ENCODE measurements at places on chromosomes 12 and 14.
A peak's percentile ranks its signal among the peaks of the same experiment; 100 is the strongest.

GRCh38 chr12:107027636-107028053 lies 40.7 kb upstream of the MTERF2 start:
- peak; percentile 31 for DNase-seq

- no peak for DNase-seq
Measured at GRCh38 chr14:57501039-57501557, 7.4 kb upstream of the CCDC198 start.

DNA sequence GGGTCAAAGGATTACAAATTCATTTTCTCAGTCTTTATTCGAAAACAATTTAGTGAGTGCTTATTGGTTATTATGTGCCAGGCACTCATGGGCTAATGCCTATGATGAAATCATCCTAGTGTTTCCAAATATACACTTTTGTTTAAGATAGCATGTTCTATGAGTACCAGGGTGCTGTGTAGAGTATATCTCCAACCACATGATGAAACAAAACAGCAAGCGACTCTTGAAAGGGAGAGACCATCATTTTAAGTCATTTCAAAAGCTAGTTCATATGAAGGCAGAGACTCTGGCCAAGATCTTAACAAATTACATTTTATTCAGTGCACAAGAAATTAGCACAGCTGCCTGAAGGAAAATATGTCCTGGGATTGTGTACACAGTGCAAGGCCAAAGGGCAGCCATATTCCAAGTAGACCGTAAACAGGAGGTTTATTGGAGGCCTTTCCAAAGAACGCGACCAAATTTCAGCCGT lies 204.2 kb downstream of the EFCAB11 start:
- DNase-seq = peak; percentile 43

GRCh38 chr12:44584625-44585024 lies 291.5 kb downstream of the NELL2 start:
- no peak for DNase-seq

- no peak for DNase-seq
Measured at GRCh38 chr12:110090266-110091135, 33.7 kb upstream of the IFT81 start.

- DNase-seq = no peak
Measured at GRCh38 chr12:103912069-103912468, 18.1 kb upstream of the HSP90B1 start.

DNA sequence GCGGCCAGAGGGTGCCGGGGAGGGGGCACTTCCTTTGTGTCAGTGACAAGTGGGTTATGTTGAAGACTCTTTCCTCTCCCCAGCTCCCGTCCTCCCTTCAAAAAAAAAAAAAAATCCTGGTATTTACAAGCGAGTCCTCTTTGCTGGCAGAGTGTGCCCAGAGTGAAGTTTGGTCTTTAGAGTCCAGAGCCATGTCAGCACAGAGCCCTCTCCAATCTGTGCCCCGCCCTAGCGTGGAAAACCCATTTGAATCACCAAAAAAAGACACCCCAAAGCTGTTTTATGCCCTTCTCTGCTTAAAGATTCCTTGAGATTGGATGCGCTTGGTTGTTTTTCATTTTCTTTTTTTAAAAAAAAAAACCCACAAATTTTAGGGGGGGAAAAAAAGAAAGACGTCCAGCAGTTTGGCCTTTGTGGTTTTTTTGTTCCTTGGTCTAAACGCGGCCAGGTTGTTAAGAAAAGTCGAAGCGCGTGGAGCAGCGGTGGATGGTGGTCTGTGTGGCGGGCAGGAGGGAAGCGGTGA lies 3.3 kb downstream of the NKX2-1 start:
- no peak for DNase-seq

DNA sequence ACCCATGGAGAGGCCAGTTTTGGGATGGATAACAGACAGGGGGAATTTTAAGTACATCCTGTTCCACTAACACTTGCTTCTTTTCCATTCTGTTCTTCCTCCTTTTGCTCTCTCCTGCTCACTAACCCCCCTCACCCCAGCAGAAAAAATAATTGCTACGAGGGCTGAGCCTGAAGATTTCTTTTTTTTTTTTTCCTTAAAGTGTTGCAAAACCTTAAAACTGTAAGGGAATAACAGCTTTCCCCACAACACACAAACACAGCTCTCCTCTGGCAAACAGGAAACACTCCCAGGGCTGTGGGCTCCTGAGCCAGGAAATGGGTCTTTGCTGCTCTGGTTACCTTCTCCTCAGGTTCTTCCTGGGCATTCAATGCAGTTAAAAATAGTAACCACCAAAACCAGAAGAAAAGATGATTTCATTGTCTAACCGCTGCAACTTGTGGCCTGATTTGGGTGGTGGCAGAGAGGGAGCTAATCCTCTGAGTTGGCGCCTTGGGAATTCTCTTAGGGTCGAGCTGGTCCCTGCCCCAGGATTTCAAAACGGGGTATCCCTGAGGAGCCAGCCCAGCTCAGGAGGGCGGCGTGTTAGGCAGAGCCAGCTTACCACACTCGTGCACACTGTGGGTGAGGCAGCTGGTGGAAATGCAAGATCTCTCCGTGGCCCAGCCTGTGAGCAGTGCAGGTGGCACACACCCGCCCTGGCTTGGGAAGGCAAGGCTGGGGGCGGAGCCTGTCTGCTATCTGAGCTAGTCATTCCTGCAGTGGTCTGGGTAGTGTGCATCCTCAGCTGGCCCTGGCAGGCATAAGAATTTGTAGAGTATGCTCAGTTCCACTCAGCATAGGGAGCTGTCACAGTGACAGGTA lies 17.1 kb upstream of the EMP1 start:
- DNase-seq = no peak

DNA sequence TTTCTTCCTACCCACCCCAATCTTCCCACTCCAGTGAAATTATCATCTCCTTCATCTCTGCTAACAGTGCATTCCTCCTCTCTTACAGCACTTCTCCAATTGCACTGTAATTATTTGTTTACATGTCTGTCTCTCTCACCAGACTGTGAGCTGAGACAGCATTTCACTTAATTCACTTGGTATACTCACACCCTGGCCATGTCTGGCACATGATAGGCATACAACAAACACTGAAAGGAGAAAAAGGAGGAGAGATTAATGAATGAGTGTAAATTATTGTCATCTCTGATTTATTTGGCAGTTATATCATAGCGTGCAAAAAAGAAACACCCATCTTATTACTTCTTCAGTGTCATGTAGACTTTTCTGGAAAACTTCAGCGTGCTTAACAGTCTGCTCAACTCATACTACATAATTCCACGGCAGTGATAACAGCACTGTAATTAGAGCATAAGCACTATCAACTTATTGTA lies 452.3 kb downstream of the ADAMTS20 start:
- DNase-seq = no peak

- no peak for DNase-seq
Measured at GRCh38 chr12:30725739-30726138, 29.0 kb downstream of the CAPRIN2 start.

DNA sequence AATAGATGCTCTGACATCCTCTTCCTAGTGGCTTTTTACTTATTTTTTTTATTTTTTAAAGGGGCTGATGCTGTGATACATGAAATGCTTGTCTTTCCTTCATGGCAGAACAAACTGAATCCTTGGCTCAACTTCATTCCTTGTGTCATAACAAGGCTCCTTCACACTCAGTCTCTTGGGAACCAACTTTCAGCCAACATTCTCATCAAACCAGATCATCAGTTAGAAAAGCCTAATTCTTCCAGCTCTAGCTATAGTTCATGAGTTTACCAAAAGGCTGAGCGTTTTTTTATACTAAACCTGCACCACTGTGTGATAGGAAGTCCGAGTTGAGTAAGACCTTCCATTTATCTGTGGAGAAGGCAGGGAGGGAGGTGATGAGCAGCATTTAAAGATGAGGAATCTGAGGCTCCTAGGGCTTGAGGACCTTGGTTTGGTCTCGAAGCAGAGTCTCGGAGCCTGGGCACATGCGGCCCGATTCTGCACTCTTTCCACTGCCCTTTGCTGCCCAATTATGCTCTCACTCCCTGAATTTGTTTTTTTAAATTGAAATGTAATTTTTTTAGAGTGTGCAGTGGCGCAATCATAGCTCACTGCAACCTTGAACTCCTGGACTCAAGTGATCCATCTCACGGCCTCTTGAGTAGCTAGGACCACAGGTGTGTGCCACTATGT lies 8.2 kb downstream of the GPRC5D start:
- no peak for DNase-seq

- no peak for DNase-seq
Measured at GRCh38 chr12:132926415-132926833, 29.7 kb downstream of the ZNF605 start.

GRCh38 chr12:6772331-6772695 lies at the start of gene LAG3:
Gene LAG3, plus strand, starts transcription at chr12:6772520. Its CDS starts 333 bp downstream, at chr12:6772853.
- no peak for DNase-seq

DNA sequence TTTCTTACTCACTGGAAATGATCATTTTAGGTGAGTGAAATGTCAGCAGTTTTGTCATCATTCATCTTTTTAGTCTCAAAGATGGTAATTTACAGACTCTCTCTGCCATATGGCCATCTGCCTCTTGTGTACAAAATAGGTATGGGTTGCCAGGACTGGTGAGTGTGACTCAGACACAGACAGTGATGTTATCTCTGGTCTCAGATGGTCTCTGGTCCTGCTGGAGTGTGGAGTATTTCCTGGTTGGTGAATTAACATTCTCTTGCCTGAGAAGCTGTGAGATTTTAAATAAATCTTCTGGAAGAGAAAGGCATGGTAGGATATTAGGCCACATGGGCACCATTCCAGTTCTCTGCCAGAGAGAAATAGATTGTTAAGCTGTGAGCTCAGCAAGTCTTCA lies 207.0 kb downstream of the ATP23 start:
- DNase-seq = no peak

DNA sequence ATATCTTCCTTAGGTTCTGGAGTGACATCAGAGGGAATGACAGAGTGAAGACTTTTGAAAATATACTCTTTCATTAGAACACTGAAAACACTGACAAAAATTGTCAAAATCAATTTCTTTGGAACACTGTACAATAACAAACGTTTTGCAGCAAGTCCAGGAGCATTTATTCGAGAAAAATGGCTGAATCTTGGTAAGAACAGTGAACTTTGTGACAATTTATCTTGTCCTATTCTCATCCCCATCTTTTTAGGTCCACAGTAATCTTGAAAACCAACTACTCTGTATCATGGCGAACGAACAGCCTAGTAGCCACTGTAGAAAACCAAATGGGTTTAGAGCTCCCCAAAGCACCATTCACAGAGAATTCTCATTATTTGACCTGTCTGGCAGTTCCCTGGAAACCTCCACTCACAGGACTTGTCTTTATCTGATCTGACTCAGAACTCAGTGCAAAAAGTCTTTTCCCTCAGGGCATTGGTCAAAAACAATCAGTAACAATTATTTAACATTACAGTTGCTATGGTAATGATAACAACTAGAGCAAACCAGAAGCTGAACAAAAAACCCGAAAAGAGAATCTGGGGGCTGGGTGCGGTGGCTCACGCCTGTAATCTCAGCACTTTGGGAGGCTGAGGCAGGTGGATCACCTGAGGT lies 20.3 kb upstream of the PPP2R5E start:
- no peak for DNase-seq

DNA sequence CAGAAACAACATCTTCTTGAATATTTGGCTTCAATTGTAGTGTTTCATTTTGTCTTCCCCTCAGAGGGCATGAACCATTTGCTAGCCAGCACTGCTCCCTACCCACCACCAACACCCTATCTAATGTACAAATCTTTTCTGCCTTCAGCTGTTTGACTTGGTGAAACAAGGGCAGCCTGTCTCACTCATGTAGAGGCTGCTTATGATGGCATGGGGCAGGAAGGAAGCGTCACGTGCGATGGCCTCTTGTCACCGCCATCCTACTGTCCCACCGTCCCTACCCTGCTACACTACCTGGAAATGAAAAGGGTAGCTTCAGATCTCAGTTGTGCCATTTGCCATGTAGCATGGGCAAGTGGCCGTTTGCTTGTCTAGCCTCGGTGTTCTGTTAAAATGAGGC lies 29.9 kb upstream of the LRTM2 start:
- DNase-seq = no peak

DNA sequence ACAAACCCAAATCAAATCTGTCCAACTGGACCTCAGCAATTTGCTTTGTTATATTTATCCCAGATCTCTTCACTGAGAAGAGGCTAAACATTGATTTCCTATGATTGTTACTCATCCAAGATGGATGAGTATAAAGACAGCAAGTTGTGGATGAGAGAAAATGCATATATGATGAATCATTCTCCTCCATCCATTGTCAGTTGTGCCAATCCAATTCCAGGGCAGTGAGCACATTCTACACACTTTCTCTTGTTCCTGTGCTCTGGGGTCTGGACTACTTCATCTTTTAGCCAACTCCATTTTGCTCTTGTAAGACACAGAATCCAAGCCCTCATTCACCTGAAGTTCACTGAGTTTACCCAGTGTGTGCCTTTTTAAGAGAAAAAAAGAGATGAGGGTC lies 105.7 kb downstream of the GCH1 start:
- DNase-seq = no peak

GRCh38 chr14:43792980-43793379 lies 714.1 kb downstream of the FSCB start:
- no peak for DNase-seq

DNA sequence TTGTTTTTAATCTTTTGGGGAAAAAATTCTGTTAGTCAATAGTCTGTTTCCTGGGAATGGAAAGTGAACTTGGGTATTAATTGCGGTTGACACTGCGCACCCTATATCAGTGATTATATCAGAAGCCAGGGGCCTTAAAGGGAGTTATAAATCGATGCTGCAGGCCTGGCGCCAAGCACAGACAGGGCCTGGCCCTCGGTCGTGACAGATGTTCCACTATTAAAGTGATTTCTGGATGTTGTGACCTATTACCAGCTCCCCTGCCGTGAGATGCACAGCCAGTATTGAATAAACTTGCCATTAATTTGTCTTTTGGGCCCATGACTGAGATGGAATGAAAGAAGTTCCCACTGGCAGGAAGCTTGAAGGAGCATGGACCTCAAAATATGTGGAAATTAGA lies 45.1 kb upstream of the KITLG start:
- no peak for DNase-seq

DNA sequence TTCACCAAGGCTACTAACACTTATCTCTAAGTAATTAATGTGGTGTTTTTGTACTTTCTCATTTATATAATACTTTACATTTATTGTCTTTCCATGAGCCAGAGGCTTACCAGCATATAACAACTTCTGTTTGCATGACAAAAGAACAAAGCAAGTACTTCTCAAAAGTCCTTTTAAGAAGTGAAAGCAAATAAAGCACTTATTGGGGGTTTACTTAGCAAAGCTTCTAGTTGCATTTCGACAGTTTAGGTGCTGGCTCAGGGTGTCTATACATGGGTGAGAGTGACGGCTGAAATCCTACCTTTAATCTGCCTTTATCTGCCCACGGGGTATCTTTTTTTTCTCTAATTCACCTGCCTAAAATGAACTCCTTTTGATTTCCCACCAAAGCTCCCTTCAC lies 21.0 kb upstream of the DCN start:
- DNase-seq = no peak

GRCh38 chr12:47032644-47033043 lies 46.8 kb upstream of the PCED1B start:
- peak; percentile 56 for DNase-seq

DNA sequence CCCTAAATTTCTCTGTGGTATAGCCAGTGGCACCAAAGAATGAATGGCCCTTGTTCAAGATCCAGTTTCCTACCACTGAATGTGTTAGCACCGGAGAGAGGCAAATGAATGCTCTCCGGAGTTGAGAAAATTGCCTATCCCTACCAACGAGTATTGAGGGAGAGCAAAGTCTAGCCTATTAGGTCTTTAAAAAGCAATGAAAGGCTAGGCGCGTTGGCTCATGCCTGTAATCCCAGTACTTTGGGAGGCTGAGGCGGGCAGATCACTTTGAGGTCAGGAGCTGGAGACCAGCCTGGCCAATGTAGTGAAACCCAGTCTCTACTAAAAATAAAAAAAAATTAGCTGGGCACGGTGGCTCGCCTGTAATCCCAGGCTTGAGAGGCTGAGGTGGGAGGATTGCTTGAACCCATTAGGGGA lies 898 bp upstream of the RAB15 start:
- no peak for DNase-seq

GRCh38 chr12:54975272-54975671 lies 9.3 kb downstream of the TESPA1 start:
- DNase-seq = no peak
